Cortex of kidney (tissue), 1 donor: ENCODE measurements at places on chromosomes 5 and 9.

- no peak for DNase-seq
Observed at GRCh38 chr5:18380729-18381362, 746.6 kb downstream of the TAF11L14 start.

GRCh38 chr5:38330207-38330606, 71.8 kb downstream of the EGFLAM start:
- DNase-seq = no peak

- no peak for DNase-seq
Observed at GRCh38 chr5:139386050-139386438, 2.9 kb upstream of the SLC23A1 start.

DNA sequence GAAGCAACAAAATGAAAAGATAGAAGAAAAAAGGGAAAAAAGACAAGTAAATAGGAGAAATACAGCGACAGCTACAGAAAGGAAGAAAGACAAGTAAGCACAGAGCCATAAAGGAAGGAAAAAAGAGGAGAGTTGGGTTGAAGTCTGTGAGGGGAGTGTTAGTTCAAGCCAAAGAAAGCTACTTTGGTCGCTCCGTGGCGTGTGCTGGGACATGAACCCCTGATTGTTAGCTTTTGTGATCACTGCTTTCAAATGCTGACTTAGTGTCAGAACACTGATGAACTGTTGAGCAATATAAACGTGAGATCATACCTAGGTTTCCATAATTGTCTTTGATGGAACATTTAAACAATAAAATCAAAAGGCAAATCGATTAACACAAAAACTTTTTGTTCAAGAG, 370.1 kb downstream of the TMEM161B start:
- no peak for DNase-seq

DNA sequence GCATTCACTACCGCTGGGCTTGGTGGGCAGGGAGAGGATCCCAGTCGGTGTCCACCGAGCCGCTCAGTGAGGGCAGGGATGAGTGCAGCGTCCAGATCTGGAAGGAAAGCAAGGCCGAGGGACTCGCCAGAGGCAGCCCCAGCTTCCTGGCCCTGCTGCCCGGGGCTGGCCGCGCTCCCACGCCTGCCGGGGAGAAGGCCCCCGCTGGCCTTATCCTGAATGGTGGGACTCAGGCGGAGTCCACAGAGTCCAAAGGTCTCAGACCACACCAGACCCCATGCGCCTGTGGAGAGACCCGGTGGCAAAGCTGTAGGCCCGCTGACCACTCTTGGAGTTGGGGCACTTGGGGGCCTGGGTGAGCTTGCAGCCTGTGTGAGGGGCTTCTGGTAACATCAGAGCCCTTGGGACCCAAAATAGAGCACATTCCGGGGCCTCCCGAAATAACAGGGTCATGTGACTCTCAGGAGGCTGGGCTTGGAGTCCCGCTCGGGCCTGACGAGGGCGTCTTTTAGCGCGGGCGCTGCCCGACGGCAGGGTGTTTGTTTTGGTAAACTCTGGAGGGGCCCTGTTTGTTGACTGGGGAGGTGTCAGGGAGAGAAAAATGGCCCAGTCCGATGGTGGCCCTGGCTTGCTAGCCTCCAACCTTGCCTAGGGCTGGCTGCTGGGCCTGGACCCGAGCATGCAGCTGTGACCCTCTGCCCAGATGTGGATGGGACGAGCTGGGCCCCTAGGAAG, 2.8 kb downstream of the RXRA start:
- no peak for DNase-seq

GRCh38 chr9:3386753-3387152, 139.0 kb downstream of the RFX3 start:
- no peak for DNase-seq

- no peak for DNase-seq
Observed at GRCh38 chr5:34037726-34038125, 5.3 kb downstream of the C1QTNF3 start.

DNA sequence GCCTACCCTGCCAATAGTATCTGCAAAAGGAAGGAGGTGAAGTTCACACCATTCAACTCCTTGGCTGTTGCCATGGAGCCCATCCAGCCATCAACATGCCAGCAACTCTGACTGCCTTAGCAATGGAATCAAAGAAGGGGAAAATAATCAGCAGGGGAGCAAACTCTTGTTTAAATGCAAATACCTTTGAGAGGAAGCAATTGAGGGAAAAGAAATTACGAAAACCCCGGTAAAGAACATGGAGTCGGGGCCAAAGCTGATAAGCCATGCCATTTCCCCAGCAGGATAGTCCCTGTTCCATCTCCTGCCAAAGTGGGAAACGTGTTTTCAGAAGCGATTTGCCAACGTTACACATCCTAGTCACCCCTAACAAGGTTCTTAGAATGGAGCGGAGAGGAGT, 69.0 kb downstream of the MFAP3 start:
- no peak for DNase-seq

DNA sequence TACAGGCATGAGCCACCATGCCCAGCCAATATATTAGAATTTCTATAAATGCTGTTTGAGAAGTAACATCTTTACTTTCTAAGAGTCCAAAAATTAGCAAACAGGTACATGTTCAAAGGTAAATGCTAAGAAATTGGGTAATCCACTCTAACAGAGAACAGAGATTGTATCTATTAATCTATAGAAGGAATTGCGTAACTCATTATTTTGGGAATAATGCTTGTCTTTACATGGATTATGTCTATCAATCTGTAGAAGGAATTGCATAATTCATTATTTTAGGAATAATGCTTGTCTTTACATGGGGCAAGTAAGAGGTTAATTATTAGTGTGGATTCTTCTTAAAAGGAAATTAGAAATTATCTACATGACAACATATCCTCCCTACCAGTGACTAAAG, 30.5 kb downstream of the CCNH start:
- no peak for DNase-seq

GRCh38 chr5:42811591-42812446, at the start of gene SELENOP:
TSS of gene SELENOP (minus strand) at chr5:42811892. CDS start at chr5:42808353, 3,539 bp downstream.
- DNase-seq = no peak

DNA sequence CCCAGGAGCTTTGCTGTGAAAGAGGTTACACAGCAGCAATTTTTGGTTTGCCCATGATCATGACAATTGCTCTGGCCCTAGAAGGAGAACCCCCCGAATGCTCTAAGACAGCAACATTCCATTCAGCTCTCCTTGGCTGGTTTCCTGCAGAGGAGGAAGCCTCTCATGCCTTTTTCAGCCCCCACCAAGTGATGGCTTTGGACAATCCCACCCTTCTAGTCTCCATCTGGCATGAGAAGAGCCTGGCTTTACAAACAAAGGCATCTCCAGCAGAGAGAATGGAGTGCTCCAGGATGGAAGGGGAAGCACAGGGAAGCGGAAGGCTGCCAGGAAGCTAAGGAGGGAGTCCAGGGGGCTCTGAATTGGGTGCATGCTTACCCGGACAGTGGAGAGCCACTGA, 98.4 kb downstream of the CRB2 start:
- DNase-seq = no peak

- DNase-seq = no peak
Observed at GRCh38 chr5:176902911-176903664, 3.9 kb upstream of the HK3 start.

DNA sequence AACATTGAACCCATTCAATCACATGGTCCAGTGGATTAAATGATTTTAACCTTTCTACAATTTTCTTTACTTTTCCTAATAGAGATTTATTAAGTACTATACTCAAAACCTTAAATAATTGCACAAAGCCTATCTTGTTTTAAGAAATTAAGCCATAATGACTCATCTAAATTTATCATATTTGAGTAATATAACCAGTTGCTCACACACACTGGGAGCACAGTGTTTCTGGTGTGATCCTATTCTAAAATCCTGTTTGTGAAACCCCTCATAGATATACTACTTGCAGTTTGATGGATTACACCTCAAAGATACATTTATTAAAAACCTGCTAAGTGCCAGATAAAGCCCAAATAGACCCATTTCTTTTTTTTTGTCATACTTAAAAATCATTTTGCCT, 668.3 kb upstream of the CDH18 start:
- no peak for DNase-seq

DNA sequence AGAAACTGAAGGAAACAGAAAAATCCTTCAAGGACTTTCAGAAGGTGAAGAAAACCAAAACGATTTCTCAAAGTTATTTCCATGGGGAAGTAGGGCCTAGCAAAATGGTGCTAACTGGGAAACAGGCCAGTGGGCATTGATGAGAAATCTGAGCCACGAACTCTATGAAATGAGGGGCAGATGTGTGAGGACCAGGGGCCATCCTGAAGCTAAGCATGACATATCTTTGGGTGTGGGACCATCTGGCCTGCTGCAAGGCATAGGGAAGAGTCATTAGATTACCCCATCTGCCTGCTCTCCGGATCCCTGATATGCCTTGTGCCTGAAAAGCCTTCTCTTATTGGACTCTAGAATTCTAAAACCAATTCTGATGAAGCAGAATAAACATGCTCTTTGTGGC, 143.8 kb downstream of the PALM2AKAP2 start:
- no peak for DNase-seq

DNA sequence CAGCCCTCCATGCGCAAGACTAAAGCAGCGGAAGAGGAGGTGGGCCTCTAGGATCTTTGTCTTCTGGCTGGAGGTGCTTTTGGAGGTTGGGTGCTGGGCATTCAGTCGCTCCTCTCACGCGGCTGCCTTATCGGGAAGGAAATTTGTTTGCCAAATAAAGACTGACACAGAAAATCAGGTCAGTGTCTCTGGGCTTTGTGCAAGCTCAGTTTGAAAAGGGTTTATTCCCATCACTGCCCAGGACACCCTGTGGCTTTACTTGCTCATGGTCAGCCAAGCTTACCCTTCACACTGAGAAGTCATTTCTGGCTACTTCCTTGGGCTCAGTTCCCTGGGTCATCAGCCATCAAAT, 10.5 kb downstream of the SLC2A8 start:
- no peak for DNase-seq

GRCh38 chr9:115986508-115986907, 167.1 kb upstream of the PAPPA start:
- no peak for DNase-seq

GRCh38 chr5:99721506-99721905, 792.7 kb upstream of the CHD1 start:
- no peak for DNase-seq

GRCh38 chr5:64688391-64688790, 1.9 kb upstream of the SHISAL2B start:
- no peak for DNase-seq

DNA sequence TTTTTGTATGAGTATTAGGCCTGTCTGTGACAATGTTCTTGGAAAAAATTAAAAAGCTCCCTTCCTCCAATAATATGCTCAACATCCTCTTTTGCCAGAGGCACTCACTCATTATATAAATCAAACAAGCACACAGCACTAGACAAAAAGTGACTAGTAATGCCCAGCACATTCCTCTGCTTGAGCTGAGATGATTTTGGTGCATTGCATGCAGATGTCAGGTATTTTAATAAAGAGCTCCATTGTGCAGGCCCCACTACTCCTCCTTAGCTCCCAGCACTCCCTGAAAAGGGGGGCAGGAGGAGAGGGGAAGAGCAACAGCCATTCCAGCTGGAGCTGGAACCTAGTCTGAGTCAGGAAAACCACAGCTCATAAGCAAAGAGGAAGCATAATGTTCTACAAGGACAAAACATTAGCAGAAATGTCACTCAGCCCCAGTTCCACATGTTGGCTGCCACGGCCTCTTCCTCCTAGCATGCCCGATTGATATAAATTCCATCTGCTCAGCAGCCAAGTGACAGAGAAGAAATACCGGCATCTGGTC, 348.5 kb downstream of the BNC2 start:
- DNase-seq = no peak

DNA sequence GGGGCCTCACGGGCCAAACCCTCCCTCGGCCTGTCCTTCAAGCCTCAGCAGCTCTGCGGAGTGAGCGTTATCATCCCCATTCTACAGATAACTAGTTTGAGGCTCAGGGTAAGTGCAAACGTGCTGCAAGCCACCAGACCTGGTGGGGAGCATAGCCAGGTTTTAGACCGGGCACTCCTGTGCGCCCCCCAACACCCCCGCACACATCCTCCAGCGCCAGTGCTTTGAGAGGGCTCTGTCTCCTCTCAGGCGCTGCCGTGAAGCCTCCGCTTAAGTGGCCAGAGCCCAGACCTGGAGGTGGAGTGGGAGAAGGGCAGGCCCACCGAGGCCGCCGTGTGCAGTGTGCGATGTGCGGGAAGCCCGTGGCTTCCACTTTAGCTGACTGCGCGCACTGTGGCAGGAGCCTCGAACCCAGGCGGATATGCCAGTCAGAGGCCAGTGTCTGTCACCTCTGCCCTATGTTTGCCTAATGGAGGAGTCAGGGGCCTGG, 1.6 kb upstream of the MGAT1 start:
- DNase-seq = no peak

- DNase-seq = no peak
Observed at GRCh38 chr5:73596705-73597328, 29.2 kb upstream of the ARHGEF28 start.

- DNase-seq = no peak
Observed at GRCh38 chr5:136022965-136023364, 5.8 kb upstream of the TGFBI start.

- DNase-seq = no peak
Observed at GRCh38 chr5:82019342-82020138, 47.7 kb downstream of the ATG10 start.

GRCh38 chr9:102795532-102795931, 199.6 kb upstream of the CYLC2 start:
- DNase-seq = no peak

GRCh38 chr5:8813180-8813579, 732.7 kb downstream of the SEMA5A start:
- no peak for DNase-seq

GRCh38 chr9:26537211-26537610, 355.4 kb downstream of the CAAP1 start:
- no peak for DNase-seq

GRCh38 chr9:3751125-3751758, 225.4 kb upstream of the RFX3 start:
- no peak for DNase-seq

- DNase-seq = no peak
Observed at GRCh38 chr5:72256536-72256935, 63.5 kb downstream of the MRPS27 start.
